ENCODE measurements at places on chromosomes 16 and 17.

GRCh38 chr17:21075739-21076085 is 32.9 kb upstream of the USP22 start:
- no peak for DNase-seq

DNA sequence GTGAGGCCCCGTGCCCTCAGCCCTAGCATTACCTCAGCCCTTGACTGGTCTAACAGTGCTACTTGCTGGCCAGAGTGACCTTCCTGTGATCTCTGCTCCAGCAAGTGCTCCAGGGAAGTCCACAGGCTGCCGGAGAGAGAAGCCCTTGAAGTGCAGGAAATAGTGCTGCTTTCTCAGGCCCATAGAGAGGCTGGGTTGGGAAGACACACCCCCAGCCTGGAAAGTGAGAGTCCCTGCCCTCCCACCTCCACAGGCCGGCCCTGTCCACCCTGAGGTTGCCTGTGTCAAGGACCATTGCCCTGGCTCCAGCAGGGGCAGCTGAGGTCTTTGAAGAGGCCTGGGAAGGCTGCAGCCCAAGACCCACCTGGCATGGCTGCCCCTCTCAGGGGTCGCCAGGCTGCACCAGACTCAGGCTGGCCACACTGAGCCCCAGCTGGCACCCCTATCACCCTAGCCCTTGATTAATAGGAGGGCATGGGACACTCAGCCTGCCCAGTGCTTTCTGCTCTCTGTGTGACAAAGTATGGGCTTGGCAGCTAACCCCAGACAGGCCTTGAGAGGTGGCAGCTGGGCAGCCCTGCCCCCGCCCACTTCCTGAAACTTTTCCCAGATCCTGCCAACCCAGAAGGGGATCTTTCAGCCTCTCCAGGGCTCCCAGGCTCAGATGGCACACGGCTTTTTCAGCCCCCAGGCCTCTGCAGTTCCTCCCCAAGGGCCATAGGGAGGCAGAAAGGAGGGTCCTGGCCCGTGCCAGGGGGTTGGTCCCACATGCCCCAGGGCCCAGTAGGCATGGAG is 21.7 kb downstream of the ATP6V0D1 start:
- no peak for DNase-seq

DNA sequence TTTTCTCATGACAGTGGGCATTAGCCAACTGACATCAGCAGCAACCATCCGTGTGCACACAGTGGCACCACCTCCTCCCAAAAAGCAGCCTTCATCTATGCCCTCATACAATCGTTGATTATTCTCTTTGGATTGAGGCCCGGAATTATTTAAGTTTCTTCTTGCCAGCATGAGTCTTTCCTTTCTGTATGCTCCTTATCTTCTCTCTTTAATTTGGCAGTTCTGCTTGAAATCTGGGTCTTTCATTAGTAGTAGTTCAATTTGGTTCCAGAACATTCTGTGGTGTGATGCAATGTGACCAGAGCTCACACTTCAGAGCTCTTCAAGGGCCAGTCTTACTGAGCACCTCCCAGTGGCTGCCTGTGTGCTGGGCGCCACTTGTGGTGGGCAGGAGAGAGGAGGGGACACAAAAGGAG is 52.2 kb upstream of the STH start:
- no peak for DNase-seq

GRCh38 chr17:34199932-34200534 is 55.1 kb upstream of the CCL2 start:
- DNase-seq = peak; percentile 75

GRCh38 chr17:32798938-32799337 is 78.0 kb downstream of the MYO1D start:
- no peak for DNase-seq

- DNase-seq = no peak
Measured at GRCh38 chr17:36072431-36073121, 8.5 kb downstream of the CCL18 start.

DNA sequence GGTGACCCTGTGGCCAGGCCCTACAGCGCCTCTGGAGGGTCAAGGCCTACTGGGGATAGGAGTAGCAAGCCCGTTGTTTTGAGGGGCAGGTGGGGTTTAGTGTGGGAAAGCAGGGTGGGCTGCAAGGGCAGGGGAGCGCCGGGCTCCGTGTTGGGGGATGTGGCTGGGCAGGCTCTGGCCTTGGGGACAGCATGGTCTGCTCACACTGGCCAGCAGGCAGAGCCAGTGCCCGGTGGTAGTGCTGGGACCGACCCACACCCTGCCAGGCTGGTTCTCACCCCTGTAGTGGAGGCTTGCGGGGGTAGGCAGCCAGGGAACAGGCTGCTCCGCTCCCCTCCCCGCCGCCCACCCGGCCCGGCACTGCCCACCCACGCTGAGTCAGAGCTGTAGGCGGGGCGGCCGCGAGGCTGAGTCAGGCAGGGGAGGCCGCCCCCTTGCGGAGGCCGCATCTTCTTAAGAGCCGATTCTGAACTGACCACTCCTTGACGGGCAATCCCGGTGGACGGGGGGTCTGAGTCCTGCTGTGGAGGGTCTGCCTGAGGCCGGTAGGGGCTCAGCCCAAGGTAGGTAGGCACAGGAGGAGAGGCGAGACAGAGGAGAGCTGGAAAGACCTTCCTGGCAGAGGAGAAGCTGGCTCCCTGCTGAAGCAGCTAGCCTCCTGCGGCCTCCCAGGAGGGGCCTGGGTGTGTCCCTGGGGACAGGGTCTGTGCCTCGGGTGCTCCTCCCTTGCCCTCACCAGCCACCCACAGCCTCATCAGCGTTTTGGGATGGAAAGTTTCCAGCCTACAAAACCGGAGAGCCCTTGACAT is 62.4 kb downstream of the BAIAP2 start:
- DNase-seq = peak; percentile 89

DNA sequence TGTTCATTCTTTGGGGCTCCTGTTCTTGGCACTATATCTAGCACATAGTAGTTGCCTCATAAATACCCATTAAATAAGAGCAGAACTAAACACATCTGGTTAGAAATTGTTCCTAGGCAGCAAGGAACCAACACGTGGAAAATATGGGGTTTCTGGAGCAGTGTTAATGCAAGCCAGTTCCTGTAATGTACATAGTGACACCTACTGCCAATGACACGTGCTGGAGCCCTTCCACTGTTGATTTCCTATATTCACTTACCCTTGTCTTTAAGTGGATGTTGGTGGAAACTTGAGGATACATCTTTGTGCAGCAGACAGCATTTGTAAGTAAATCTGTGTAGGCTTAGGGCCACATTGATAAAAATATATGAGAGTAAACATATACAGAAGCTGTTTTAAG is 1.6 kb upstream of the IRF8 start:
- DNase-seq = no peak

DNA sequence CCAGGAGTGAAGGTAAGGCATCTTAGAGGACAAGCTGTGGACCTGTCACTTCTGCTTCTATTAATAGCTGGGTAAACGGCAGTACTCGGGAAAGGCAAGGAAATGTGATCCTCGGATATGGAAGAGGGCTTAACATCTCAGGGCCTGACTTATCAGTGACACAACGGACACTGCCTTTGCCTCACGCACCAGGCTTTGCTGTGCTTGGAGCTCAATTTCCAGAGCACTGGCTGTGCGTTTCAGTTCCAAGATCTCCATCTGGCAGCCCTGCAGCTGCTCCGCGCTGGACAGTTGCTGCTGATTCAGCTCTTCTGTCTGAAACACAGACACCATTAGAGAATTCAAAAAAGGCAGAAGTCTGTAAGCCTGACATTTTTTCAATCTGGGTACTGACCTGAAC is 3.5 kb downstream of the KRT40 start:
- DNase-seq = no peak

DNA sequence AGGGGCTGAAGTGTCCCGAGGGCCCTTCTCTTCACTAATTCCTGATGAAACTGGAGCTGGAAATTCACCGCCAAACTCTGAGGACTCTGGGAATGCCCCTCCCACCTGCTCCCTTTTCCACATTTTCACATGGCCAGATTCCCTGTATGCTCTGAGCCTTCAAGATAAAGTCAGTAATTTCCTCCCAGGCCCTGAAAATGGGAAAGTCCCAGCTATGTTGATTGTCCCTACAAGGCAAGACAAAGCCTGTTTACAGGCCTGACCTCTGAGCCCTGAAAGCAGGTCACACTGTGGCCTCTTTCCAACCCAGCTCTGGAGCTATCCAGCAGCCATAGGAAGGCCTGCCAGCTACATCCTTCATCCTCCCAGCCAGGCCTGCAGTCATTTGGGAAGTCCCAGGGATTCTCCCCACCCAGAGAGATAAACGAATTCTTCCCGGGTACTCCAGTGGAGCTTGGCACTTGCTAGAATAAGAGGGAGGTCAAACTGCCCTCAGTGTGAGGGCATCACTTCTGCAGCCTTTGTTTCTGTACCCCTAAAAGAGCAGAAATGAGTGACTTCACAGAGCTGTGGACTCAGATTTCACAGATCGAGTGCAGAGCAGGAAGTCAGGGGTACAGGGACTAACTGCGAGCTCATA is 19.6 kb upstream of the CCL2 start:
- peak; percentile 76 for DNase-seq

DNA sequence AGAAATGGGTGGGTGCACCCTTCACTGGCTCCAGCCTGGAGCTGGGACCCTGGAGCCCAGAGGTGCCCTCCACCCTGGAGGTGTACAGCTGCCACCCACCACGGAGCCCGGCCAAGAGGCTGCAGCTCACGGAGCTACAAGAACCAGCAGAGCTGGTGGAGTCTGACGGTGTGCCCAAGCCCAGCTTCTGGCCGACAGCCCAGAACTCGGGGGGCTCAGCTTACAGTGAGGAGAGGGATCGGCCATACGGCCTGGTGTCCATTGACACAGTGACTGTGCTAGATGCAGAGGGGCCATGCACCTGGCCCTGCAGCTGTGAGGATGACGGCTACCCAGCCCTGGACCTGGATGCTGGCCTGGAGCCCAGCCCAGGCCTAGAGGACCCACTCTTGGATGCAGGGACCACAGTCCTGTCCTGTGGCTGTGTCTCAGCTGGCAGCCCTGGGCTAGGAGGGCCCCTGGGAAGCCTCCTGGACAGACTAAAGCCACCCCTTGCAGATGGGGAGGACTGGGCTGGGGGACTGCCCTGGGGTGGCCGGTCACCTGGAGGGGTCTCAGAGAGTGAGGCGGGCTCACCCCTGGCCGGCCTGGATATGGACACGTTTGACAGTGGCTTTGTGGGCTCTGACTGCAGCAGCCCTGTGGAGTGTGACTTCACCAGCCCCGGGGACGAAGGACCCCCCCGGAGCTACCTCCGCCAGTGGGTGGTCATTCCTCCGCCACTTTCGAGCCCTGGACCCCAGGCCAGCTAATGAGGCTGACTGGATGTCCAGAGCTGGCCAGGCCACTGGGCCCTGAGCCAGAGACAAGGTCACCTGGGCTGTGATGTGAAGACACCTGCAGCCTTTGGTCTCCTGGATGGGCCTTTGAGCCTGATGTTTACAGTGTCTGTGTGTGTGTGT is 46.8 kb downstream of the IL21R start:
- no peak for DNase-seq

- no peak for DNase-seq
Measured at GRCh38 chr16:15643946-15644250, 944 bp upstream of the MARF1 start.

- DNase-seq = no peak
Measured at GRCh38 chr16:50565428-50565827, 17.2 kb downstream of the NKD1 start.

GRCh38 chr17:59008737-59009136 is 97.9 kb downstream of the TRIM37 start:
- no peak for DNase-seq

- DNase-seq = no peak
Measured at GRCh38 chr16:68512183-68512582, 26.9 kb upstream of the ZFP90 start.

- DNase-seq = no peak
Measured at GRCh38 chr17:72795941-72796340, 296.5 kb downstream of the SLC39A11 start.

GRCh38 chr17:80799538-80800480 is 191.8 kb upstream of the CHMP6 start:
- DNase-seq = no peak

DNA sequence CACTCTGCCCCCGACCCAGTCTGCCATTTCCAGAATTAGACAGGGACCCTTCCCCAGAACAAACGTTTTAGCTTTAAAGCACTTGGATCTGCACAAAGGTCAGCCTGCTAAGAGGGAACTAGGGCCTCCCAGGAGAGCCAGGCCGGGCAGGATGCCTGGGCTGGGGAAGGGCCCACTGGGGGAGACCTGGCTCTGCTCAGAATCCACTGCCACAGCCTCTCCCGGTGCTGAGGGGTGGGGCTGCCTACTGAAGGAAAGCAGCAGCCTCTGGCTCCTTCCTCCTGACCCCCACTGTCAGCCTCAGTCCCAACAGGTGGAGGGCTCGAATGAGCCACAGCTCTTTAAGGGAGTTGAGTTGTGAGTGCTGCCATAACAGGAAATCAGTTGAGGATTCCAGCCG is 1.7 kb downstream of the YBX2 start:
- DNase-seq = no peak

GRCh38 chr16:29814592-29814991 is 1.4 kb upstream of the PAGR1 start:
- no peak for DNase-seq

- no peak for DNase-seq
Measured at GRCh38 chr16:17162560-17162959, 308.2 kb downstream of the XYLT1 start.

- no peak for DNase-seq
Measured at GRCh38 chr17:75146592-75146991, 7.7 kb downstream of the JPT1 start.

- DNase-seq = no peak
Measured at GRCh38 chr17:8877984-8878383, 10.5 kb upstream of the PIK3R6 start.

GRCh38 chr16:4946917-4947316 is 10.0 kb upstream of the PPL start:
- no peak for DNase-seq

GRCh38 chr17:61410141-61411010 is 10.7 kb downstream of the TBX2 start:
- DNase-seq = peak; percentile 75

- DNase-seq = peak; percentile 51
Measured at GRCh38 chr17:62597920-62598319, 29.6 kb upstream of the MRC2 start.
